ENCODE measurements at places on chromosomes 2 and 18. TPM values are rescaled to one million over a fixed set of nuclear protein-coding genes. Genes with fewer than 3 reads are reported as not detected.

- no peak for DNase-seq
Observed at GRCh38 chr2:215658635-215659305, 222.9 kb upstream of the FN1 start.

DNA sequence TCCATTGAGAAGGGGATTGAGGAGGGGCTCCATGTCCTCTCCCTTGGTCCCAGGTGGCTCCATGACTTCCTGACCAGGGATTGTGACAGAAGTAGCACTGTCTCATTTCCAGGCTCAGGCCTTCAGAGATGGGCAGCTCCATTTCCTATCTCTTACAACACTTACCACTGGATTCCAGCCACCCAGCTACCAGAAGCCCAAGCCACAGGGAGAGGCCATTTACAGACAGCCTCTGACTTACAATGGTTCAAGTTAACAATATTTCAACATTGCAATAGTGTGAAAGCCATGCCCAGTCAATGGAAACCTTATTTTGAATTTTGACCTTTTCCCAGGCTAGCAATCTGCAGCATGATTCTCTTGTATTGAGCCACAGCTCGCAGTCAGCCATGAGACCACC, 164.9 kb upstream of the AGAP1 start:
- DNase-seq, result no peak

DNA sequence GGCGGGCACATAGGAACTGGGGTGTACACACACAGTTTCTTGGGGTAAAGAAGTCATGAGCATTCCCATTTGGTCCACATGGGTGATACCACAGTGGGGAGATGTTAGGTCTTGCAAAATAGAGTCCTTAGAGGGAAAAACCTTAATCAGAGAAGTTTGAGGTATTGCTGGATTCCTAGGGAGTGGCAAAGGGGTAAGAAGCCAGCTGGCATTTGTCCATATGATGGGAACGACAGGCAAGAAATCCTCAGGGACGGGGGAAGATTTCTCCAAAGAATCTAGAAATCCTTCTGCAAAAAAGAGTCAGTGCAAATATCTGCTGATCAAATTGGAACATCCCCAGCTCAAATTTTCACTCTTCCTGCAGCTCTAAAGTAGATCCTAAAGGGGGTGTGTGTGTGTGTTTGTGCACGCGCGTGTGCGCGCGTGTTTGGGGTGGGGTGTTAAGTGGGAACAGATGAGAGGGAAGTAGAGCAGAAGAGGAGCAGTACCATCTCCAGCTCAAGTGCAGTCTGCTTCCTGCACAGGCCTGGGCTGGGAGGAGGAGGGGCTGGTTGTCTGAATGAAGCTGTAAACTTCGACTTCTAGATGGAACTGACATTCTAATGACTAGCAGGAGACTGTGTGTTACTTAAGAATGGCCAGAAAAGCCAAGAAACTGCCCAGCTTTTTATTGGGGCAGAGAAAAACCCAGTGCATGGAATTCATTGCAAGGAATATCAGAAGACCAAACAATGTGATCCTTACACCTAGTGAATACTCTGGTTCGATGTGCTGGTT, 168.0 kb downstream of the SPP2 start:
- DNase-seq, result no peak

GRCh38 chr18:8303151-8303755, 306.0 kb upstream of the RAB12 start:
- DNase-seq, result no peak

- DNase-seq, result no peak
Observed at GRCh38 chr2:200039724-200040650, 84.6 kb downstream of the MAIP1 start.

DNA sequence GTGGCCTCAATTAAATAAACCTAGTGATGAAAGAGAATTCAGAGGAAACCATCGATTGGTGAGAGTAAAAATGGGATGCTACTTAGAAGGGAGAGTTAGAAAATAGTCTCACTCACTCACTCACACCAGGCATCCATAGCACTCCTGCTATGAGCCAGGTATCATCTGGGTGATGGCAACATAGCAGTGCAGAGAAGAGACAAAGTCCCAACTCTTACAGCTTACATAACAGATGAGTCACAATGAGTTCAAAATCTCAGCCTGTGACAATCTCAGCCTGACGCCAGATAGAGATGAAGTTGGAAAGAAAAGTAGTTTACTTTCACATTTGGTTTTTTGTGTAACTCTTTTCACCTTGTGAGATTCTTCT, 55.4 kb upstream of the THOC1 start:
- DNase-seq, result no peak

GRCh38 chr2:59786684-59787083, 766.8 kb downstream of the BCL11A start:
- DNase-seq, result no peak

DNA sequence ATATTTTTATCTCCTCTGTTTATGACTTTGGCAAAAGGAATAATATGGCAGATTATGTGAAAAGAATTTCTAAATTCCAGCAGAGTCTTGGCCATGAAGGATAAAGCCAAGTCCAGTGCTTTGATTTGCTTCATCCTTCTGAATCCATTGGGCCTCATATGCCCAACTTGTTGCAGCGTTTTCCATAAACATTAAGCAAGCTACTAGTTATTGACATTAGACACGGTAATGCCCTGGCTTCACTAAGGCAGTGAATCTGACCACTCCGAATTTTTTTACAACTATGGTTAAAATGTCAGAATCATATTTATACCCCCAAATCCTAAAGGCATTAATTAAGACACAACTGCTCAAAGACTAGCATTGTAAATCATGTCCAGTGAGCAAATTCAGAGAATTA, 79.8 kb downstream of the MAPRE2 start:
- no peak for DNase-seq

DNA sequence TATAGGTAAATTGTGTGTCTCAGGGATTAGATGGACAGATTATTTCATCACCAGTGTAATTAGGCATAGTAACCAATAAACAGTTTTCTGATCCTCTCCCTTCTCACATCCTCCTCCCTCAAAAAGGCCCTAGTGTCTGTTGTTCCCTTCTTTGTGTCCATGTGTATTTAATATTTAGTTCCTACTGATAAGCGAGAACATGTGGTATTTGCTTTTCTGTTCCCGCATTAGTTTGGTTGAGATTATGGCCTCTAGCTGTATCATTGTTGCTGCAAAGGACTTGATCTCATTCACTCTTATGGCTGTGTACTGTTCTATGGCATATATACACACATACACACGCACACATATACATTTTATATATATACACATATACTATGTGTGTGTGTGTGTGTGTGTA, 866.2 kb downstream of the CCDC85A start:
- DNase-seq, result no peak

The FOXD4L1 gene
- total RNA-seq, result not detected

The CFC1 gene
- not detected for total RNA-seq

The C2orf80 gene
- not detected for total RNA-seq

The PIKFYVE gene
- 23.1 TPM for total RNA-seq

The EFHD1 gene
- 2.4 TPM for total RNA-seq

The MTLN gene
- 43.9 TPM for total RNA-seq

The LYG1 gene
- total RNA-seq, result 1.1 TPM

The NGEF gene
- 0.23 TPM for total RNA-seq

The TRAPPC12 gene
- 53.9 TPM for total RNA-seq

Measured in activated naive CD4-positive, alpha-beta T cell treated with anti-CD3 and anti-CD28 coated beads, Interleukin-2, amount 50 U/mL, for 72 hours (primary cell).